AG08395 (cell line): ENCODE measurements at places on chromosomes 16 and 17.

DNA sequence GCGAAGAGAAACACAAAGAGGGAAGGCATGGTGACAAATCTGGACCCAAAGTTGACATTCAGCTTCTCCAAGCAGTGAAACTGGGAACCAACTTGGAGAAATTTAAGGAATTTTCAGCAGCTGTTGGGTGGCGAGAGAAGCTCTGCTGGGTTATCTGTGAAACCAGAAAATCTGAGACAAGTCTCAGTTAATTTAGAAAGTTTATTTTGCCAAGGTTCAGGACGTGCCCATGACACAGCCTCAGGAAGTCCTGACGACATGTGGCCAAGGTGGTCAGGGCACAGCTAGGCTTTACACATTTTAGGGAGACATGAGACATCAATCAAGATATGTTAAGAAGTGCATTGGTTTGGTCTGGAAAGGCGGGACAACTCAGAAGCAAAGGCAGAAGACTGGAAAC lies 11.2 kb upstream of the CD300LF start:
- no peak for DNase-seq

- peak; percentile 78 for DNase-seq
Measured at GRCh38 chr17:75250009-75250471, 11.4 kb downstream of the GGA3 start.

DNA sequence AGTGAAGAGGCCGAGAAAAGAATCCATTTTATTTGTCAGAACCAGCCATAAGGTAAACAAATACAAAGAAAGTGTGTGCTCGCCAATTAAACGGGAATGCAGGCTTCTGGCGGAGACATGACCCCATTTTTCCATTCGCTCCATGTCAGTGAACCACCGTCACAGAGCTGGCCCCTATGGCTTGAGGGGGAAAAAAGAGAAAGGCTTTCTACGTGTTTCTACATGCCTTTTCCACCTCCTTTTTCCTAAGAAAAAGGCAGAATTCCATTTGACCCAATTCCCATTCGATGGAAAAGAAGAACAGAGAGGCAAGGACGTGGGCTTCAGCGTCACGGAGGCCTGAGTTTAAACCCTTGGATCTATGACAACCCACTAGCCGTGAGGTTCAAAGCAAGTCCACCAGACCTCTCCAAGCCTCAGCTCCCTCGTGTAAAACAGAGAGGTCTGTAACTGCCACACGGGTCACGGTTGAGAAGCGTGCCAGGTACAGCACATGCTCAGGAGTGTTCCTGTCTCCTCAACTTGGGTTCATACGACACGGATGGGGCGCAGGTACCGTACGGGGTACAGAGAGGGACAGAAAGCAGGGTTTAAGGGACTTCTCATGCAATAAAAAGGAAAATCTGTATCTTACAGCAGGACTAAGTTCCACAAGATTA lies 91.9 kb downstream of the NXN start:
- DNase-seq = no peak

DNA sequence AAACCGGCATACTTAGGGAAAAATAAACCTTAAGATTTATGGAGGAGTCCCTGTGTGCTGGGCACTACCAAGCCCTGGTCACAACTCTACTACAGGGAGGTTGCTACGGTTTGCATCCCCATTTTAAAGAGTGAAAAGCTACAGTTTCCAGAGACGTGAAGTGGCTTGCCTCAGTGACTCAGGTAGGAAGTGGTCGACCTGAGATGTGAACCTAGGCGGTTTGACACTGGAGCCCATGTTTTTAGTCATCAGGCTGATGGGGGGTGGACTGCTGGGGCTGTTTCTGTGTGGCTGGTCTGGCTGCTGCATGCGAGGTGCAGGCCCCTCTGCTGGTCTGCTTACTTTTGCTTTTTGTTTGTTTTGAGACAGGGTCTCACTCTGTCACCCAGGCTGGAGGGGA lies 6.6 kb downstream of the COX6A2 start:
- no peak for DNase-seq

DNA sequence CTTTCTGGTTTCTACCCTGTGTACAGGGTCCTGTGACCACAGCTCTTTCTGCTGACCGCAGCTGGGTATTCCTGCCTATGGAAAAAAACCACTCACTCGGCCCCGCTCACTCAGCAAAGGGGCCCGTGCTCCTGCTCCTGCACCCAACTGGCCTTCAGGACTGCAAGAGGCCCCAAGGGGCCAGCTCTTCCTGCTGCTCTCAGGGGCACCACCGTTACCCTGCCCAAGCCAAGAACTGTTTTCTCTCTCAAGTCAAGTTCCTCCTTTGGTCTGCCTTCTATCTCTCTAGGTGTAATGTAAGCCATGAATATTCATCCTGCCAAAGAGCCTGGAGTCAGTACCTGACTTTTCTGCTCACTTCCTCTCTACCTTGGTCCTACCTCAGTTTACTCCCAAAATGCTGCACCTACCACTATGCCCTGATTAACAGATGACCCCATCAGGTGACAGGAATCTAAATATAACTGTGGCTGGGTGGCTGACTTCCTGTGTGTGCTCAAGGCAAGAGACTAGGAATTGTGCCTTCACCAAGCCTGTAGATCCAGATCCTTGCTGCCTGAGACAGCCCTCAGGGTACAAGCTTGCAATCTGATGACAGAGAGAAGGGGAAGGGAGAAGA lies 20.4 kb upstream of the SCIMP start:
- DNase-seq = no peak

DNA sequence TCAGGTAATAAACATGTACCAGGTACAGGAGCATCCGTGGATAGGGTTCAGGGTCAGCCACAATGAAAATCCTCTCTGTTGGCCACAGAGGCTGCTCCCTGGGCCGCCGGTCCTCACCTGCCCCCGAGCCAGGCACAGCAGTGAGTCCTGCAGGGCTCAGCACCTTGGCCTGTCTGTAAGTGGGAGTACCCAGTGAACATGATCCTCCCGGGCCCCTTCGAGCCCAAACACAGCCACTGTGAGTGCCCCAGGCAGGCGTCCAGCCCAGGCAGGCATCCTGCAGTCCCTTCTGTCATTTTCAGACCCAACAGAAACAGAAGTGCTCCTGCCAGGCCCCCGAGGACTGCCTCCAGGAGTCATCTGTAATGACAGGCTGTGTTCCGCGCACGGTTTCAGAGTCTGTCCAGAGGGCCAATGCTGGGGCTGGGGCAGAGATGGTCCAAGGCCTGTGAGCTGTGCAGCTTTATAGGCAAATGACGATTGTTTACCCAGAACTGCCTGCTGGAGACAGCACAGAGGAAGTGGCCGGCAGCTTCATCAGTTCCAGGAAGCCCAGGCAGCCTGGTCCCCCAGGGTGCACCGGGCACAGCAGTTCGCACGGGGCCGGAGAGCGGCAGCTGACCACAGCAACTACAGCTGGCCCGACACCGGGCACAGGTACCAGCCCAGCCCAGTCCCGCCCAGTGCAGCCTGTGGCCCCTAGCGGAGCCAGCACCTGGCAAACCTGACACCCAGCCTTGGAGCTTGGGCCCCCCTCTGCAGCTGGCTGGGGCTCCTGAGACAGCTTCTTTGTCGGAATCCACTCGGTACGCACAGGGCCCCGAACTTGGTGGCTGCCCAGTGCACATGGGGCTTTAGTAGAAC lies 13.2 kb downstream of the SLC7A5 start:
- DNase-seq = no peak

- peak; percentile 20 for DNase-seq
Measured at GRCh38 chr16:3625911-3626732, 14.7 kb upstream of the SLX4 start.

- peak; percentile 73 for DNase-seq
Measured at GRCh38 chr17:67289181-67289876, 44.3 kb upstream of the HELZ start.

DNA sequence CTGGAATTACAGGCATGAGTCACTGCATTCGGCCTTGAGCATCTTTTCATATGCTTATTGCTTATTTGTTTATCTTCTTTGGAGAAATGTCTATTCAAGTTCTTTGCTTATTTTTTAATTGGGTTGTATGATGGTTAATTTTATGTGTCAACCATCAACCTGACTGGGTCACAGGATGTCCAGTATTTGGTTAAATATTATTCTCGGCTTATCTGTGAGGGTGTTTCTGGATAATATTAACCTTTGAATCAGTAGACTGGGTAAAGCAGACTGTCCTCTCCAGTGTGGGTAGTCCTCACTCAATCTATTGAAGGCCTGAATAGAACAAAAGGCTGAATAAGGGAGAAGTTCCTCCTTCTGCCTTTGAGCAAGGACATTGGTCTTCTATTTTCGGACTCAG lies 142.0 kb downstream of the SSH2 start:
- no peak for DNase-seq

- peak; percentile 64 for DNase-seq
Measured at GRCh38 chr17:58232707-58233156, 5.7 kb upstream of the LPO start.

DNA sequence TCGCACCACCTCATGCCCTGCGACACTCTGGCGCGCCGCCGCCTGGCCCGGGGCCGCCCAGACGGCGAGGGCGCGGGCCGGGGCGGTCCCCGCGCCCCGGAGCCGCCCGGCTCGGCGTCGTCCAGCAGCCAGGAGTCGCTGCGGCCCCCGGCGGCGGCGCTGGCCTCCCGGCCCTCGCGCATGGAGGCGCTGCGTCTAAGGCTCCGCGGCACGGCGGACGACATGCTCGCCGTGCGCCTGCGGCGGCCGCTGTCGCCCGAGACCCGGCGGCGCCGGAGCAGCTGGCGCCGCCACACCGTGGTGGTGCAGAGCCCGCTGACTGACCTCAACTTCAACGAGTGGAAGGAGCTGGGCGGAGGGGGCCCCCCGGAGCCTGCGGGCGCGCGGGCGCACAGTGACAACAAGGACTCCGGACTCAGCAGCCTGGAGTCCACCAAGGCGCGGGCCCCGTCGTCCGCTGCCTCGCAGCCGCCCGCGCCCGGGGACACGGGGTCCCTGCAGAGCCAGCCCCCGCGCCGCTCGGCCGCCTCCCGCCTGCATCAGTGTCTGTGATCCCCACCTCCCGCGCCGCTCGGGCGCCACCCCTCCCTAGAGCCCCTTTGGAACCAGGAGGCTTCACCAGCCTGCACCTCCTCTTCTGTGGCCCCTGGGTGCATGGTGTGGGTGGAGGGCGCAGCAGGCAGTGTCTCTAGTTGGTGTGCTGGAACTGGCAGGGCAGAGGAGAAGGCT lies 82.3 kb downstream of the ARHGAP23 start:
- peak; percentile 36 for DNase-seq

DNA sequence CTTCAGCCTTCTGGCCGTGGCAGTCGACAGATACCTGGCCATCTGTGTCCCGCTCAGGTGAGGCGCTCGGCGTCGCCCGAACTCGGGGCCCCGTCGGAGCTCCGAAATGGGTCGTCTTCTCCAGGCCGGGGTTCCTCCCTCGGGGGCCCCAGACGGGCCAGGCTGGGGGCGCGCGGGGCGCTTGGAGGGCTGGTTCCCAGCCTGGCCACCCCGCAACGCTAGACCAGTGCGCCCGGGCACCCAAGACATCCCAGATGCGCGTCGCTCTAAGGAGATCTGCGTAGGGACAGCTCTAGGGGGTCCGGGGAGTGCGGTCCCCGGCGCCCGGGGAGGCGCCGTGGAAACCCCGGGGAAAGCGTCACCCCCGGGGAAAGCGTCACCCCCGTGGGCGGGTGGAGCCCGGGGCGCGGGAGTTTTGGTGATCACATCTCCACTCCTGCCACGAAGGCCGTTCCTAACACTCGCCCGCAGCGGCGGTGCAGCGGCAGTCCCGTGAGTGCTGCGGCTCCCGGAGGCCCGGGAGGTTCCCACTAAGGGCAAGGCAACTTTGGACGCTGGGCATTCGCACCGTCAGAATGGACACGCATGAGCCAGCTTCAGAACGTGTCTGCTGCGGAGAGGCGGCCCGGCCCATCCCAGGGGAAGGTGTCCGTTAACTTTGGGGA lies 729 bp downstream of the ADORA2B start:
- DNase-seq = peak; percentile 11

DNA sequence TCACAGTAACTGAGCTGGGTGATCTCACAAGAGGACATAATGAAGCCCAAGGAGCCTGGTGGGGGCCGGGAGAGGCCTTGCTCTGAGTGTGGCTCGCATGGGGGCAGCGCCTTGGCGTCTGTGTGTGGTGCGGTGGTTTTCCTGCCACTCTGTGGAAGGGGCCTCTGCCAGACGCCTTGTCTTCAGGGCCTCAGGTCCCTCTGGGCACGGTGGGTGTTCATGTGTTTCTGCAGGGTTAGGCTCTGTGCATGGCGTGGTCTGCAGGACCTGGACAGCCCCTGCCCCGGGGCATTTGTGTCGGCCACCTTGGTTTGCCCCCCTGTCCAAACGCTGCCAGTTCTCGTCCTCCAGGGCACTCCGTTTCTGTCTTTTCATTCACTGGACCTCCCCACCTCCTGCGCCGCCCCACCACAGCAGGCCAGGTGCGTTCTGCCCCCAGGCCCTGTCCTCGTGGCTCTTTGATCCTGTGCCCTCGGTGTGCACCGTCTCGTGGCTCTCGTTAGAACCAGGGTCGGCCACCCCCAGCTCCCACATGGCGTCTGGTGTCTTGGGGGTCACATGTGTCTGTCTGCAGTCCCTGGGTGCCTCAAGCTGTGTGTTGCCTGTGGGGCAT lies 43.7 kb upstream of the ZNF750 start:
- DNase-seq = no peak

- DNase-seq = no peak
Measured at GRCh38 chr16:1357906-1358566, 6.3 kb downstream of the GNPTG start.

DNA sequence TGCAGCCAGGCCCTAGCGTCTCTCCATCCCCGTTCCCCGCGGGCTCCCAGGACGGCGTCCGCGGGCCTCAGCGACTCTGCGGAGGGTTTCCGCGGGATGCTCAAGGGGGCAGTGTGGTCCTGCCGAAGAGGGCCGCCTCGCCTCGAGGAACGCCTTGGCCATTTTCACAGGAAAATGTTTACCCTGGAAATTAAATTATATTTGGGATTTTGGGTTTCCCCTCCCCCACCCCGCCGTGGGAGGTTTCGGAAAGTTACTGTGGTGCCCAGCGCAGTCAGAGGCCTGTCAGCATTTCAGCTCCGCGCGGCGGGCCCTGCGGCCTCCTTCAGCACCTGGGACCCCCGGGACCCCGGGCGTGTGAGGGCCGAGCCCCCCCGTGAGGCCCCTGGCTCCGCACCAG lies 94.5 kb downstream of the PCTP start:
- DNase-seq = peak; percentile 67

GRCh38 chr16:721765-722540 lies 1.0 kb downstream of the ANTKMT start:
- no peak for DNase-seq

- no peak for DNase-seq
Measured at GRCh38 chr17:40279402-40279801, 8.3 kb upstream of the CDC6 start.

GRCh38 chr16:66874079-66874775 lies 6.1 kb upstream of the PDP2 start:
- peak; percentile 40 for DNase-seq

DNA sequence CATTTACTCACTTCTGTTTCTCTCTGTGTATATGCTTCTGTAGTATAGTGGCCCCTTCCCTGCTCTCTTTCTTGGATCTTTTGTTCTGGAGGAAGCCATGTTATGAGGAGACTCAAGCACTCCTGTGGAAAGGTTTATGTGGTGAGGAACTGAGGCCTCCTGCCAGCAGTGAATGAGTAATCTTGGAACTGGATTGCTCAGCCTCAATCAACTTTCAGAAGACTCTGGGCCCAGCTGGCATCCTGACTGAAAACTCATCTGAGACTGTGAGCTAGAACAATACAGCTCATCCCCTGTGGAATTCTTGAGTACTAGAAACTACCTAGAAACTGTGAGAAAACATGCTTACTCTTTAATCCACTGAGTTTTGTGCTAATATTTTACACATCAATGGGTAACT lies 133.1 kb upstream of the ZKSCAN2 start:
- no peak for DNase-seq

- DNase-seq = no peak
Measured at GRCh38 chr16:64406770-64407181, 715.1 kb downstream of the CDH11 start.
